Substantia nigra (tissue), 51 donors: ENCODE measurements at places on chromosomes 11 and 22.

GRCh38 chr11:11782532-11783110 lies 59.2 kb upstream of the USP47 start:
- DNase-seq: no peak

DNA sequence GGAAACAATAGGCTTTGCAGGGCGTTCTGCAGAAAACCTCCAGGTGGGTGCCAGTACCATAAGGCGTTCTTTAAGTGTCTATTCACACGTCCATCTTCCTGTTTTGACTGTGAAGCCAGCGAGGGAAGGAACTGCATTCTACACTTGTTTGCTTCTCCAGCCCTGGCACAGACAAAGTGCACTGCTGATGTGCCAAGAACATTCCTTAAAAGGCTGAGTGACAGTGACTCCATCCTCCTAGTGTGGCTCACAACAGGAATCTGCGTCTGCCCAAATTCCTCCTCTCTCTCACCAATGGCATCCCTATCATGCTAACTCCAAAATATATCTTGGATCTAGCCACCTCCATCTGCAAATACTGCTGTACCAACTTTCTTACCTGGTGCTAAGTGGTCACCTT lies 407.4 kb upstream of the SYN3 start:
- DNase-seq: no peak

- DNase-seq: no peak
Measured at GRCh38 chr11:81007046-81007445, 1566.2 kb upstream of the TENM4 start.

DNA sequence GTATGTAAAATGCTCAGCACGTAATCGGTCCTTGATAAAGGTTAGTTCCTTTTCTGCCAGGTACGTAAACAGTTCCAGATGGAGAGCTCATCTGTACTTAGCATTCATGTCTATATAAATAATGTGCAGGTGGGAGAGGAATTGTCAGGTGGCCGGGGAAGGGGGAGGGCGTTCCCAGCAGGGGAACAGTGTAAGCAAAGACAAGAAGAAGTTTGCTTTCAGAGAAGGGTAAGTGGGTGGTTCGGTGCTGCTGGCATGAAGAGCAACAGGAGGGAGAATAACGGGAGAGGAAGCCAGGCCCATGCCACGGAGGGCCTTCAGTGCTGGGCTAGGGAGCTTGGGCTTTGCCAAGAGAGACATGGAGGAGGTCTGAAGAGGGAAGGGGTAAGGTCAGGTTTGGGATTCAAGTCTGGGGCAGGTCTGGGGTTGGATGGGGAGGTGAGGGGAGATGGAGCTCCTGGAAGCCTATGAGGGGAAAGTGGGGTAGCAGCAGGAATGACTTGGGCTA lies 11.4 kb upstream of the WNT11 start:
- no peak for DNase-seq

GRCh38 chr11:98600786-98601773 lies 419.7 kb upstream of the CNTN5 start:
- no peak for DNase-seq
